ENCODE measurements at places on chromosomes 16 and 17. TPM values are rescaled to one million over a fixed set of nuclear protein-coding genes. Genes with fewer than 3 reads are reported as not detected.
A peak's percentile ranks its signal among the peaks of the same experiment; 100 is the strongest.

GRCh38 chr17:3712811-3713463 is 10.8 kb upstream of the HASPIN start:
- DNase-seq, result no peak

The DHRS13 gene
- 3.9 TPM for polyA plus RNA-seq

DNA sequence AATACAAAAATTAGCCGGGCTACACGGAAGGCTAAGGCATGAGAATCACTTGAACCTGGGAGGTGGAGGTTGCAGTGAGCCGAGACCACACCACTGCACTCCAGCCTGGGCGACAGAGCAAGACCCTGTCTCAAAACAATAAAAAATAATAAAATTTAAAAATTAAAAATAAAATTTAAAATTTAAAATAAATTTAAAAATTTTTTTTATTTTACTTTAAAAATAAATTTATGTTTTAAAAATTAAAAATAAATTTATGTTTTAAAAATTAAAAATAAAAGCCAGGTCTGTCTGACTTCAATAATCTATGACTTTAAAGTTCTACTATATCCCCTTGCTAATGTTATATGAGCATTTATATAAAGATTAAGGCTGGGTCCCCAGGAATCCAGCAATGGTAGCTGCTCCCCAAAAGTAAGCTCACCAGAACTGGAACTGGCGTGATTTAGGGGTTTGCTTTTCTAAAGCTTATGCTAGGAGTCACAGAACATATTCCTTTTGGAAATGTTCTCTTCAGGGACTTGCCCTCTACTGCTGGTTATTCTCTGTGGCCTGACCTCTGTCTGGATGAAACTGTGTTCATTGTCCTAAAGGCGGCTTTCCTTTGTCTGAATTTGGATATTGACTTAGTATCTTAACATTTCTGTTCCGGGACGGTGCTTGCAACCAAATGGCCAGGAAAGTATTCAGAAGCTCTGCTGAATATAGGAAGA is 140.2 kb upstream of the NOL11 start:
- no peak for DNase-seq

The TPSD1 gene
- polyA plus RNA-seq, result not detected

The TAC4 gene
- 1.6 TPM for polyA plus RNA-seq

DNA sequence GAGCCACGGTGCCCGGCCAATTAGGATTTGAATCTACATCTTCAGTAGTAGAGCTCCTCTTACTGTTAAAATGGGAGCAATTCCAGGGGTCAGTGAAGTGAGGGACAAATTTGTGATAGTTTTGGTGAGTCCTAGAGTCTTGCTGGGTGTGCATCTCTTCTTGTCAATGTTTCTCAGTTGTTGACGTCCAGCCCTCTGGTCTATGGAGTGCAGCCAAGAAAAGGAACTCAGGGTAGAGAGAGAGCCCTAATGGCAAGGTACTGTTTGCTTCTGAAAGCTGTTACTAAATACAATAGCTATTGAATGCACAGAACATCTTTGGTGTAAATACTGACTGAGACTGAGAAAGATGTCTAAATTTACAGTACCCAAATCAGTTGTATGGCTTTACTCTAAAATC is 282.5 kb upstream of the SALL1 start:
- no peak for DNase-seq

DNA sequence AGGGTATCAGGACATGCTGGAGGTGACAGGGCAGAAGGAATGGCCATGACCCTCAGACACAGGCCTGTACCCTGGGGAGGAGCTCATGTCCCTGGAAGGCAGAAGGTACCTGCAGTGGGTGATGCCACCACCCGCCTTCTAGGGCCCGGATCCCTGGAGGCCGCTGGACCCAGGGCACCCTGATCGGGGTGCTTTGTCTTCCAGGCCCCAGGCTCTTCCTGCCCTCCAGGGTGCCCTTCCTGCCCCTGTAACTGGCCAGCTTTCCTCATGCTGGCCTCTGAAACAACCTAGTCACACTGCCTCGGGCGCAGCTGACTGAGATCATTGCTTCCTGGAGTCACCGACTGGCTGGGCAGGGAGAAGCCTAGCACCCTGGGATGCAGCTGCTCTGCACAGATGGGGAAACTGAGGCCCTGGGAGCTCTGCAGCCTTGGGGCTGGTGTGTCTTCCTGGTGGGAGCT is 5.8 kb downstream of the ADCY7 start:
- DNase-seq, result no peak

The KRTAP4-1 gene
- not detected for polyA plus RNA-seq

The GPRC5C gene
- polyA plus RNA-seq, result 46.6 TPM

DNA sequence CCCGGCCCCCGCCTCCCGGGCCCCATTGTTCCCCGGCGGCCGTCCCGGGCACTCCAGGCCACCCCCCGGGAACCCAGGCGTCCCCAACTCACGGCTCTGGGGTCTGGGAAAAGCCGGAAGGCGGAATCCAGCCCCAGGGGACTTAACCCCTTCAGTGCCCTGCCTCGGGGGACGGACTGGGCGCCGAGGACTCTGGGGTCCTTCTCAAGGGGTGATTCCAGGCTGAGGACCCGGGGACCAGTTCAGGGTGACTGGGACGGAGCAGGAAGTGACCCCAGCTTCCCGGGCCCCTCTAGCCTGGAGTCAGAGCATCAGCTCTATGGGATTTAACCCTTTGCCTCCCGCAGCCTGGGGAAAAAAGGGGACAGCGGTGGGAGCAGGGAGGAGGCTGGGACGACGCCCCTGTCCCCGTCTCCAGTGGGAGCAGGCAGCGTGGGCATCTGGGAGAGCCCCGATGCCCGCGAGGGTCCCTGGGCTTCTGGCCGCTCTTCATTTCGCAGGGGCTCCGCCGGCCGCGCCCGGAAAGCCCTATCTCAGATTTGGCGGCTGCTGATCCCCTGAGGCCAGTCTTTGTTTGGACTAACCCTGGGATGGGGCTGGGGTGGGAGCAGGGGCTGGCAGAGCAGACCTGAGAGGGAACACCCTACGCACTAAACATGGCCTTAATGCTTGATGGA is at the start of gene ZNF629:
Gene ZNF629 (minus strand): TSS at position 270 of the 677 bp plus-strand sequence. CDS start 2,723 bp downstream, outside the sequence.
- peak; percentile 84 for DNase-seq

The TXNDC17 gene
- 39.6 TPM for polyA plus RNA-seq

The ITGA2B gene
- polyA plus RNA-seq, result 3.8 TPM

DNA sequence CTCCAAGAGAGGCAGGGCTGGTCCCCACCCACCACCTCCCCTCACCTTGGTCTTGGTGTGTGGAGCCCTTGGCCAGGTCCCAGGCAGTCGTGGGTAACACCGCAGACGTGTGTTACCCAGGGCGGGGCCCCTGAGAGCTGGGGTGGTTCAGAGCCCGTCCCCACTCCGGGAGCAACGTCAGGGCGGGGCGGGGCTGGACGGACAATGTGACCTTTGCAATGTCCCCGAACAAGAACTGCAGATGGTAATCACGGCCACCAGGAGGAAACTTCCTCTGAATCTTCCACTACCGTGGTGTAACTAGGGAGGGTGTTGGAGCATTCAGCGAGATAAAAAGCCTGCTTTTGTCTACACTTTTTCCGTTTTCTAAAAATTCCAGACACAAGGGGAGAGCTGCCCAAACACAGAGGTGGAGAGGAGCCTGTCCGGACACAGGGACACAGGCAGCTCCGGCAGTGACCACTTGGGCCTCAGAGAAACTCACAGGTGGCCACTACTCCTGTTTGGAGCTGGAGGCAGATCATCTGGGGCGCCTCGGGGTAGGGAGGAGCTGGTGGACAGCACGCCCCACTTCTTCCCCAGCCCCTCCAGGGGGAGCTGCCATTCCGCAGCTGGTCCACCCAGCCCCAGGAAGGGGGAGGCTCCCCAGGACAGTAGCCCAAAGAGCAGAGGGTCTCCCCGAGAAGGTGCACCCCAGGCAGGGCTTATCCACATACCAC is 14.2 kb upstream of the SLC38A10 start:
- DNase-seq, result peak; percentile 78

DNA sequence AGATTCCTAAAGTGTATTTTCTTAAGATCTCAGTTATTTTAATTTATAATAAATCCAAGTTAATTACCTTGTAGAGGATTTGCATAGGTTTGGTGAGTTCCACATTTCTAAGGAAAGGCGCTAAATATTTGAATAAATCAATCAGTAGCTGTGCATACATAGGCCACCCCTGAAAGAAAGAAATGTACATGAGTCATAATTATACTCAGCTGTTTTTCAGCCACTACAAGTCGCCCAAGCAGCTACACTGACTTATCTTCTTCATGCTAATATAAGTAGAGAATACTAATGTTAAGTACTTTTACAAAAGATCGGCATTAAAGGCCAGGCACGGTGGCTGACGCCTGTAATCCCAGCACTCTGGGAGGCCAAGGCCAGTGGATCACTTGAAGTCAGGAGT is 14.9 kb downstream of the SETD6 start:
- no peak for DNase-seq

The NR1D1 gene
- 5.5 TPM for polyA plus RNA-seq

DNA sequence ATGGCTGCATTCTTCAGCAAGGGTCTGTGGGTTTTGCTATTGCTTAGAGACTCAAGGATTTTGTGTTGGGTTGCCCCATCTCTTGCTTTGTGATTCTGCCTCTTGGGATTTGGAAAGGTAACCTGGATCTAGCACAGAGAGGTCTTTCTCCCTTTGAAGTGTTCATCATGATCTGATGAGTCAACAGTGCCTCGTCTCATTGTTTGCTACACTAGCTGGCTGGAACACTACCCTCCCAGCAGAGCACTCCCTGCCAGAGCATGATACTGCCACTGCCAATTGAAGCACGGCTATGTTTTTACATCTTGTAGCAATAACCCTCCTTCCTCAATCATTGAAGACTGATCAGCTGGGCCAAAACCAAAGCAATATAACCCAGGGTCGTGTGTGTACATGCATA is 361.0 kb downstream of the CDH13 start:
- no peak for DNase-seq

DNA sequence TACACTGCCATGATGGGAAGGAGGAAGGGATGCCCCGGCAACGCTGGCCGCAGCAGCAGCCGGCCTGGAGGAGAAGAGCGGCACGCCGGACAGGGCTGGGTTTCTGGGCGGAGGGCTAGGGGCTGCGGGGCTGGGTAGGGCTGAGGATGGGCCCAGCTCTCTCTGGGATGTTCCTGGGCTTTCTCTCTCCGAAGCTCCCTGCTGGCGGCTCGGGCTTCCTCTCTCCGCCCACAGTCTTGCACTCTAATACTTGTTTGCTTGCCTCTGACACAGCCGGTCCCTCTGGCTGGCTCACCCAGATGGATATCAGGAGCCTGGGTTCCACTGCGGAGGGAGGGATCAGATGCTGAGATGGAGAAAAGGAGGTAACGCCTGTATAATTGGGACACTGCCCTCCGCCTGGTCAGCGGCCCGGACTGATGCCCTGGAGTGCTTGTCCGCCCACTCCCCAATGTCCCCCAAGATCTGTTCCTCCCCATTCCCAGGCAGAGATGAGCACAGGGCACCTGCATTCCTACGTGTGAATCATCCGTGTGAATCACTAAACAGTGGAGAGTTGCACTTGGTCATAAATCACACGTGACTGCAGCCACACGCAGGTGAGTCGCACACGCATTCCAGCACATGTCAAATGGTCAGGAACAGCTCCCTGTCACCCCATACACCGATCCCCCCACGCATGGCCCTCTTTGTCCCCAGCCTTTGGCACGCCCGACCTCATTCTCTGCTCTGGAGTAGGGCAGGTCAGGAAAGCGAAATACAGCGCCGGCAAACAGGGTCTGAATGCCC is at the start of gene ALOXE3:
Gene ALOXE3 (minus strand): TSS at position 535 of the 789 bp plus-strand sequence. CDS start 524 bp downstream, at position 11.
- no peak for DNase-seq

GRCh38 chr16:13083681-13084080 is 182.3 kb downstream of the SHISA9 start:
- no peak for DNase-seq

DNA sequence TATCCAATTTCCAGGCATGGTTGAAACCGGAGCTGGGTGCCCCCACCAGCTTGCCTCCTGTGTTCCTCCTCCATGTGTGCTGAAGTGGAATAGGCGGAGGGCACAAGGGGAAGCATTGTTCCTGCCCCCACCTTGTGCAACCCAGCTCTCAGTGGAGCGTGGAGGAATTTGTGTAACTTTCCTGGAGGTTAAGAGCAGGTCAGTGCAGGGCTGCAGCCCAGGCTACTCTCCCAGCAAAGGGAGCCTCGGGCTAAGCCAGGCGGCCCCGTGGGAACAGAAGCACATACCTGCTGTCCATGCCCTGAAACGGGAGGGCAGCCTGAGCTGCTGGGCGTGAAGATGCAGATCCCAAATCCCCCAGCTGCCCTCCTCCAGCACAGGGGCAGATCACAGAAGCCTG is 158.8 kb upstream of the LHX1 start:
- no peak for DNase-seq

The ST6GALNAC1 gene
- 0.62 TPM for polyA plus RNA-seq

GRCh38 chr17:66763056-66763455 is 71.9 kb upstream of the CACNG5 start:
- DNase-seq, result no peak

The RHBDL1 gene
- polyA plus RNA-seq, result 1.8 TPM

The CPPED1 gene
- 7.9 TPM for polyA plus RNA-seq

DNA sequence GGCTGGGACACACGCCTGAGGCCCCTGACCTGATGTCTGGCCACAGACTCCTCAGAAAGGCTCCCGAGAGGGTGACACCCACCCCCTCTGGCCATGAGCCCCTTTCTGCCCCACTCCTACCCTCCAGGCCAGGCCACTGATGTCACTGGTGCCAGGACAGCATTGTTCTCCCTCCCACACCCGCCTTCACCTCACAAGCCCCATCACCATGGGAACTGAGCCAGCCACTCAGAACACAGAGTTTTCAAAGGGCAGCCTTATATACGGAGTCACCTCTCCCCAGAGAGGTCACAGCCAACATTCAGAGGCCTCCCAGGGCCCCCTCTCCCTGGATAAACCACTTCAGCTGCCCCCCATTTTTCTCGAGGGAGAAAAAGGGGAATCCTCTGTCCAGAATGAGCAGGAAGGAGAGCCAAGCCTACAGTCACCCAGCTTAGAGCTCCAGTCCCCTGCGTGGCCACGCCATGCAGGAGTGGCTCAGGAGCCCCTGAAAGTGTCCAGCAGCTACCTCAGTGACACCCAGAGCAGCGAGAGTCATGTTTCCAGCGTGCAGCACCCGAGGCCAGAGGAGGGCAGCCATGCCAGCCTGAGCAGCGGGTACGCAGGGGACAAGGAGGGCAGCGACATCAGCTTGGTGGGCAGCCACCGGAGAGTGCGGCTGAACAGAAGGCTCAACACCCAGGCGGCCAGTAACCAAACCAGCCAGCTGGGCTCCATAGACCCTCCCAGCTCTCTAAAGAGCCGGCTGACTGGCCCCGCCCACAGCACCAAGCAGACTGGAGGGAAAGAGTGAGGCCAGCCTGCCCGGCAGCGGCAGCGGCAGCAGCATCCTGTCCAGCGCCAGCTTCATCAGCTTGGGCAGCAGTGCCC is at the start of gene C16orf82:
Gene C16orf82 (plus strand): TSS at position 260 of the 870 bp plus-strand sequence.
- DNase-seq, result no peak

GRCh38 chr17:35089586-35090296 is 26.2 kb upstream of the RFFL start:
- DNase-seq, result no peak

GRCh38 chr17:27403480-27404005 is 52.7 kb upstream of the KSR1 start:
- no peak for DNase-seq
